ENCODE measurements at places on chromosomes 2 and 18.

DNA sequence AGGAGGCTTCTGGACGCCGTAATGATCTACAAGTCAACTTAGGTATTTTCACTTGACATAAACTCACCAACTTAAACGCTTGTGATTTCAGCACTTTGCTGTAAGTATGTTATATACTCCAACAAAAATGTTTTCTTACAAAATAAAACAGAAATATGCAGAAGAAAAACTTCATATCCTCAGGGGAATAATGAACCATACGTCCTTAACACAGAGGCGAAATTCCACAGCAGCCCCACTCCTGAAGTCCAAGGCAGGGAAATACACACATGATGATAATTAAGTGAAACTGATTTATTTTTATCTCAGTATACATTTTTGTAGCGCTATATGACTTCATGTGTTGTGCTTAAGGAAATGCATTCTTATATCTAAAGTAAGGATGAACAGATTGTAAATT, 335.4 kb upstream of the VWC2L start:
- DNase-seq = no peak

GRCh38 chr2:59250307-59250677, 1009.2 kb upstream of the FANCL start:
- DNase-seq = no peak

GRCh38 chr2:213281156-213281555, 3.1 kb upstream of the SPAG16 start:
- no peak for DNase-seq

DNA sequence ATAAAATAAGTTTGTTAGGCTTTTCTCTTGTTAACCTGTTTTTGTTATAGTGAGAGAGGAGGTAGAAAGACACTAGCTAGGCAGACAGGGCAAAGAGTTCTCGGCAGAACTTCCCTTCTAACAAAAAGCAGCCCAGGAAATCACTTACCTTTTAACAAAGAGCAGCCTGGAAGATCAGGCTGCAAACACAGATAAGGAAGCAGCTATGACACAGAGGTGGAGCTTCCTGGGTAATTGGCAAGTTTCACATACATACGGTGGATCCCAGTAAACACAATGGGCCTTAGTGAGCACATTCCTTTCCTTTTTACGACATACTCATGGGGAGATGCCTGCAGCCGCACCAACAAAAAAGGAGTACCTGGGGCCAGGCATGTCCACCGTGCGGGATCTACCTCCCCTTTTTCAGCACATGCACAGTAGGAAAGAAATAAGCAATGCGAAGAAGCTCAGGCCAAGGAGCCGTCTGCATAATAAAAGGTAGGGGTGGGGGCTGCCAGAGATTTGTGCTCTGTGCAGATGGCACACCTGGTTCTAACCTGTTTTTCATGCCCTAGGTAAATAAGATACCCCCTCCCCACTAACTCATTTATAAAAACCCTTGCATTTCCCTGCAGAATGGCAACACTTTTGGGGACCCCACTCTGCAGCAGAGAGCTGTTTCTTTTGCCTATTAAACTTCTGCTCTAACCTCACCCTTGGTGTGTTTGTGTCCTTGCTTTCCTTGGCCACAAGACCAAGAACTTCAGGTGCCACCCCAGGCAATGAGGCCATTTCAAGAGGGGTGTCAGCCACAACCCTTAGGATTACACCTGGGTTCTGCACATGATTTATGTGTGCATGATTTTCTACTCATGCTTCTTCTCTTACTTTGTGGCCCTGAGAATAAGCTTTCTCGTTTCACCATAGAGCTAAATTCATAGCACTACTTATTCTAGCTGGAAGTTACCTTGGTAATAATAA, 26.5 kb downstream of the MDH1 start:
- DNase-seq = no peak

- DNase-seq = no peak
Observed at GRCh38 chr2:135585586-135585985, 54.3 kb downstream of the R3HDM1 start.

DNA sequence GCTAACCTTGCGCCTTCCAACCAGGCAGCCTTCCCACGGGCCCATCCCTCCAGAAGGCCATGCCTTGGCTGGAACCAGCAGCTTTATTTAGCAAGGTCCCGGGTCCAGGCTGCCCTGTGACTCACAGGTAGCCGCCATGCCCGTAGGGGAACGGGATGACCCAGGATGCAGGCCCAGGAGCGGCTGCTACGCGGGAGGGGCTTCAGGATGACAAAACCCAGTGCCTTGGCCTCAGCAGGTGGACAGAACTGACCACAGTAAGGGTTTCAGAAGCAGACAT, 63.3 kb downstream of the RTP5 start:
- no peak for DNase-seq
